ENCODE measurements at places on chromosomes 2 and 18.

DNA sequence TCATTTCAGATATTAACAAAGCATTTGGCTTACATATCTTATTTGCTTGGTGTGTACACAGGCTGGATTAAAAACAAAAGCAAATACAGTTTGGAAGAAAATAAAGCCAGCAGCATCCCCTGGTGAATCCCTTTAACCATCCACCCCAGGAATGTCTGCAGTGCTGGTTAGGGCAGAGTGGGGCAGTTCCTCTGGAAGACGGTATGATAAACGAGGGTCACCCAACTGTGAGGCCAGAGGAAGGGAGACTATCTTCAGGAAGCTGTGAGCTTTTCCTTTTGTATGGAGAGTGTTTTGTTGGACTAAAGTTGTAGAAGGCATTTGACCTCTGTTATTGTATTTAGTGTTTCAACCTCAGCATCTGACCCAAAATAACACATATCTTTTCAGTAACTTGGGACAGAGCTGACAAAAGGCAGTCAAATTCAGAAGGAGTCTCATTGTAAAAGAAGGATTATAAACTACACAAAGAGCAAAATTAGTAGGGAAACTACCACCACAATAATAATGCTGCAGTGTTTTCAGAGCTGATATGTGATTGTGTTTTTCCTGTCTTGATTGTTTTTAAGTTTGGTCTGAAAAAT, 159.1 kb downstream of the FMNL2 start:
- no peak for DNase-seq

- DNase-seq = peak; percentile 89
These were observed at the start of gene MRPL19 for GRCh38 chr2:75646583-75647425. TSS of gene MRPL19 (plus strand) at chr2:75646783. CDS start at chr2:75646808, 25 bp downstream.

GRCh38 chr18:7760967-7761948, 194.1 kb downstream of the PTPRM start:
- no peak for DNase-seq

DNA sequence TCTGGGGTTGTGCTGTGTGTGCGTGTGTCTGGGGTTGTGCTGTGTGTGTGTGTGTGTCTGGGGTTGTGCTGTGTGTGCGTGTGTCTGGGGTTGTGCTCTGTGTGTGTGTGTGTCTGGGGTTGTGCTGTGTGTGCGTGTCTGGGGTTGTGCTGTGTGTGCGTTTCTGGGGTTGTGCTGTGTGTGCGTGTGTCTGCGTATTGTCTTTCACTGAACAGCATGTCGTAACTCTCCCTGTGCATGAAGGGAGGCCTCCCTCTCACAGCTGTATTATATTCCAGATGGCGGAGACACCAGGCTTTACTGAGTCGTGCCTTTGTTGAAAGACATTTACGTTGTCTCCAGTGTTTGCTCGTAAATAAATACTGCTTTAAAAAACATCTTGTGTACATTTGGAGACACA, 5.9 kb downstream of the ACKR3 start:
- no peak for DNase-seq

DNA sequence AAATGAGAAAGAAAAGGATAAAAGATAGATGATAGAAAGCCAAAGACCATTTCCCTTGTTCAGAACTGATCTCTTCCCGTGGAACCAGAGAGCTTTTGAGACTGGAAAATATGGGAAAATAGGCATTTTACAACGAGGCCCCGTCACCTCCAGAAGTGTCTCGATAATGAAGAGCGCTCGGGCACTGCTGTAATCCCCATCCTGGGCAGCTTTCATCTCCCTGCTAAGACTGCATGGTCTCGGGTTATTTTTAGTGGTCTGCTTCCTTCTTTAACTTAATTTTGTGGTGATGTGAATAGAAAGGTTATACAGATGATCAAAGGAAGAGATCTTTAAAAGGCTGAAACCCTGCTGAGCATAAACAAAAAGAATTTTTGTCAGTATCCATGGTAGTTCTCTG, 176.6 kb downstream of the METTL4 start:
- no peak for DNase-seq

DNA sequence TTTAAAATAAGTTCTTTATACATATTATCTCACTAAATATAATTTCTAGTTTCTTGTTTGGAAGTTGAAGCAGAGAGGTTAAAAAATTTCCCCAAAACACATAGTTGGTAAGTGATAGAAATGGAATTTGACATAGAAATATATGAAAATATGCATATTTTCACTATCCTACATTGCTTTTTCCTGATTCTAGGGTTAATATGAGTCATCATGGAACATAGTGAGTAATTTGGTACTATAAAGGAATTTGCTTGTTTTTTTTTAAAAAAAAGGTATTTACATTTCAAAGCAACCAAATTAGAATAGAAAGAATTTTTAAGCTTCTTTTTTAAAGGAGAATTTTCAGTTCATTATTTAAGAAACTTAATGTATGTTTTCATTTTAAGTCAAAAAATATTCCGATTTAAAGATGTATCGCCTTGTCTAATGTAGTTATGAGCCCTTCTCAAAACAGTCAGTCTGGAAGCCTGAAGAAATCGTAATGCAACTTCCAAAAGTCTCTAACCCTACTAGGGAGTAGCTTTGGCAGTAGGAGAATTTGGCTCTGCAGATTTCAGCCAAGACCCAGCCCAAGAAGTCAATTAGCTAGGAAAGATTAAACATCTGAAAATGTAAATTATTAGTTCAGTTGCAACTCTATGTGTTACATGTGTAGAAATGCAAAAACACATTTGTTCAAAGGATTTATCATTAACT, 147.3 kb downstream of the RDH14 start:
- DNase-seq = no peak

- no peak for DNase-seq
These were observed 96.8 kb downstream of the DSC3 start for GRCh38 chr18:30945761-30946160.

DNA sequence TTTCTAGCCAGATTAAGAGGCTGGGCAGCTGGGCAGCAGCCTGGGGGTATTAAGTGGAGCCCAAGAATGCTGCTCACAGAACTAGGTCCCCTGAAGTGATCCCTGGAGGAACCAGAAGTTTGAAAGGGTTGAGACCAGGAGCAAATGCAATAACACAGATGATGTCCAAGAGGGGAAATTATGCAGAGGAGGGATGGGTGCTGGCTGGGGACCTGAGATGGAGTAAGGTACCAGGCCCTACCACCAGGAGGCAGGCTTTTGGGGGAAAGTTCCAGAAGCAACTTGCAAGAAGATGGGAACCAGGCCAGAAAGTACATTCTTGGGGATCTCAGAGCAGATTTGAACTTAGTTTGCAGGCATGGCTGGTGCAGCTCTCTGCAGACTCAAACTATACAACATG, 175.1 kb downstream of the NCK2 start:
- peak; percentile 1 for DNase-seq

DNA sequence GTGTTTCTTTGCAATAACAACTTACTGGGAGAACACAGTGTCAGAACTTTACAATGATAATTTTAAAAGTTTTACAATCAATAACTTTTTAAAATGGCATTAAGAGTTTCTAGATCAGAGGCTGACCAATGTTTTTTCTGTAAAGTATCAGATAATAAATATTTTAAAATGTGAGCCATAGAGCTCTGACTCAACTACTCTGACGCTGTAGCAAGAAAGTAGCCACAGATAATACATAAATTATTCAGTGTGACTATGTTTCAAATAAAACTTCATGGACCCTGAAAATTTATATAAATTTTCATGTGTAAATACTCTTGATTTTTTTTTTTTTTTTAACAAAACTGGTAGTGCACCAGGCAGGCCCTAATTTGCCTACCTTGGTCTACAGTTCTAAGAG, 77.4 kb downstream of the CUL3 start:
- DNase-seq = no peak

- DNase-seq = no peak
These were observed 22.9 kb upstream of the CAVIN2 start for GRCh38 chr2:191869781-191870180.

GRCh38 chr2:105502625-105503334, 103.9 kb upstream of the FHL2 start:
- DNase-seq = no peak

- DNase-seq = no peak
These were observed 4.5 kb downstream of the BOK start for GRCh38 chr2:241563031-241563507.

DNA sequence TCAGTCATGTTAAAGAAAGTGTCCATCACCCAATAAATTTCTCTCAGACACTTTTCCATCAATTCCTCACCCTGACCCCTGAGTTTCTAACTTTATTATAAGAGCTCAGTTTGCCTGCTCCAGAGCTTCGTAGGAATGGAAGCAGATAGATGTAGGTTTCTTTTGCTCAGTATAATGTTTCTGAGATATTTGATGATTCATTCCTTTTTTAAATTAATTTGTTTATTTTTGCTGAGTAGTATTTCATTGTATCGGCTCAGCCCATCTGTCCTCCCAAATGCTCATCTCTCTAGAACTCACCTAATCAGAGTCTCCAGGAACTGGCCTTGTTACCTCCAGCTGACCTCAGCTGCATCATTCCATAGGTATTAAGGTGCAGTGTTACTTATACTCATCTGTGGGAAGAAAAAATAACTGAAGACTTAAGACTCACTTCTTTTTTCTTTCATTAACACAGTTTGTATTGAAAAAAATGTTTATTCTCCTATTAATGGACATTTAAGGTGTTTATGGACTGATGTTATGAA, 11.9 kb upstream of the BCL2L11 start:
- no peak for DNase-seq

DNA sequence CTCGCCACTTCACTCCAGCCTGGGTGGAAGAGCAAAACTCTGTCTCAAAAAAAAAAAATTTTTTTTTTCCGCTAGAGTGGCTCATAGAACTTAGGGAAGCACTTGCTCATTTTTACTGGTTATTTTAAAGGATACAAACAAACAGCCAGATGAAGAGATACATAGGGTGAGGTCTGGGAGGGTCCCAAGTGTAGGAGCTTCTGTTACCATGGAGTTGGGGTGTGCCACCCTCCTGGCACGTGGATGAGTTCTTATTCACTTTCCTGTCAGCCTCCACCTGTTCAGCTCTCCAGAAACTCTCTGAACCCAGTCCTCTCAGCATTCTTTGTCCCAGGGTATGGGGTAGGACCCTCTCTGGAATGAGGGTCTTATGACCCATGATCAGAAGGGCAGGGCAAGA, 4.9 kb upstream of the MAT2A start:
- no peak for DNase-seq

- DNase-seq = no peak
These were observed 929.4 kb upstream of the PIK3C3 start for GRCh38 chr18:41025666-41026065.

DNA sequence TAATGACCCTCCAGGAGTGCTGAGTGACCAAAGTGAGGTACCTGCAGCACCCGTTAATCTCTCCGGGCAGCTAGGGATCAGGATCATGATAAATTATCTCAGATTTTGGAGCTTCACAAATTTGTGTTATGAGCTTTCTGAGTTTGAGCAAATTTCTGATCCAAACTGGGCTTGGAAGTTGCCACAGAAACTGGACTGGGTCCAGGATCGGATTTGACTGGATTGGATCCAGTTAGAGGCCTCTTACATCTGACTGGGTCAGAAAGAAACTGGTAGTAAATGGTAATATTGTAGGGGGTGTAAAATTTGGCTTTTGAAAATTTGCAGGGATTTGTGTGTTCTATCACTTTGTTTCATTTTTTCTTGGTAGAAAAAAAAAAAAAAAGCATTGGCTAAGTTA, 19.7 kb upstream of the CAPN13 start:
- no peak for DNase-seq

GRCh38 chr18:11865071-11865470, 13.9 kb downstream of the CHMP1B start:
- no peak for DNase-seq

DNA sequence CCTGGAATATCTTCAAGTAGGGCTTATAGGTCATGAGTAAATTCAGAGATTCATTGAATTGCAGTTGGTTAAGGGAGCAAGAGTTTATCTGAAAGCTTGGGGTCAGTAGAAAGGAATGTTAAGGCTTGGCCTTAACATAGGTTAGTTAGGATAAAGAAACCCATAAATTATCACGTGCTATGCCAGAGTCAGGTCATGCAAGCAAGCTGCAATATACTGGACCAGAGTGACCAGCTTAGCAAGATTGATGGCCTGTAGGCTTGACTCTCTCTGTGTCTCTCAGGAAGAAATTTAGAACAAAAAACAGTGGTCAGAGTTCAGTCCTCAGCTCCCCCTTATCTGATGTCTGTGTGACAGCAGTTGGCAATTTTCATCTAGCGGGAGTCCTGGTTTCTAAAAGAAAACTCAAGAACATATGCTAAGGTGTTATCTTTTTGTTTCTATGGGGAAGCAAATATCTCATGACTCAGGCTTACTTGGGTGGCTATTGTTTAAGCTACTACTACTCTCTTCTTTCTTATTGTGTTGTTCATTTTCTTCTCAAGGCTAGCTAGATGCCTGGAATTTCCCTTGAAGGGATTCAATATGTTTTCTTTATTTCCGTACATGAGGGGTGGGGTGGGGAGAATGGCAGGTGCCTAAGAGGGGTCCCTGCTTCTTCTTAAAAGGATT, 28.7 kb upstream of the MARCO start:
- no peak for DNase-seq

GRCh38 chr18:51897884-51898283, 442.1 kb upstream of the DCC start:
- no peak for DNase-seq

- no peak for DNase-seq
These were observed 11.7 kb upstream of the TMEM37 start for GRCh38 chr2:119419803-119420508.

- DNase-seq = no peak
These were observed 58.7 kb downstream of the AFTPH start for GRCh38 chr2:64582774-64583340.

DNA sequence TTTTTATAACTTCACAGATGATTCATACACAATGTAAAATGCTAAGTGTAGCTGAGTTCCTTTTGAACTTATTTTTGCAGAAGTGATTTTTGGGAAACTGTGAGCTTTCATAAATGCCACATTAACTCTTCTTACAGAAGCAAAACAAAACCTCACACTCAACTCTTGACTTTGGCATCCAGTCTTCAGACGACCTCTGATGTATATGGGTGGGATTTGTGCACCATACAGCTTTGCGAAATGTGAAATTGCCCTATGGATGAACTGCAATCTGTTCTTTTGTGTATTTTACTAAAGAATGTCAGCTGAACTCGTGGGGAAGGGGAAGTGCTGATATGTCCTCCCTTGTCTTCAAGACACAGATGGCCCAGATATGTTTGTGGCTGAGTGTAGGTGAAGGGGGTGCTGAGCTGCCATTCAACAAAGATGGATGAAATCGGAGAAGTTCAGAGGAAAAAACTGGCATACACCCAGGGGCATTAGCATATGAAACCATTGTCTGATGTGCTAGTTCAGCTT, 218.3 kb downstream of the PTGR3 start:
- no peak for DNase-seq

DNA sequence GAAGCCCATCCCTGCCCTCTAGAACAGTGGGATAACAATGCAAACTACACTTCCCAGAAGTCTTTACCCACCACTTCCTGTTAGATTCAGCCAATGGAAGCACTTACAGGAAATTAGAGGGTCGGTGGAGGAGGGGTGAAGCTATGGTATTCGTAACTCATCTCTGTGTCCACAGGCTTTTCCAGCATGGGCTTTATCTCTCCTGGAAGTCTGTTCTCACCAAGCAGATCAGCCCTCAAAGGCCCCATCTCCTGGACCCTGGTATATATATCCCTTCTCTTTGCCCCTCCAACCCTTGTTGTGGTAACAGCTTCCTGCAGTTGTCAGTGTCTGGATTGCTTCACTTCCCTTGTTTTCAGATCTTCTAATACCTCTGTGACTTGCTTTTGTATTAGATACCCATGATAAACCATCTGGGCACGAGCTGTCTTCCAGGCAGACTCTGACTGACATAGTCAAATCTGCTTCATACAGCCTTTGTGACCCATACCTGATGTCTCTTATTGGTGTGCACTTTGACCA, 475.0 kb upstream of the POU3F3 start:
- DNase-seq = peak; percentile 51

All from fibroblast of skin of left quadriceps (primary cell).